ENCODE measurements at places on chromosomes 4 and X. TPM values are rescaled to one million over a fixed set of nuclear protein-coding genes. Genes with fewer than 3 reads are reported as not detected.

The SHROOM3 gene
- total RNA-seq, result 1.0 TPM

The LIMCH1 gene
- total RNA-seq, result 17.3 TPM

The NEIL3 gene
- total RNA-seq, result 5.8 TPM

The TENM3 gene
- total RNA-seq, result 14.7 TPM

The UNC5C gene
- total RNA-seq, result 0.10 TPM

The PRR32 gene
- total RNA-seq, result not detected

The IDS gene
- total RNA-seq, result 27.8 TPM

The TCP11X1 gene
- total RNA-seq, result not detected

The UCHL1 gene
- 373 TPM for total RNA-seq

All from mammary microvascular endothelial cell (primary cell).